Islet precursor cell (in vitro differentiated cells): ENCODE measurements at places on chromosomes 7 and 10.

- DNase-seq = no peak
These were observed 20.2 kb upstream of the SMC3 start for GRCh38 chr10:110547139-110547761.

DNA sequence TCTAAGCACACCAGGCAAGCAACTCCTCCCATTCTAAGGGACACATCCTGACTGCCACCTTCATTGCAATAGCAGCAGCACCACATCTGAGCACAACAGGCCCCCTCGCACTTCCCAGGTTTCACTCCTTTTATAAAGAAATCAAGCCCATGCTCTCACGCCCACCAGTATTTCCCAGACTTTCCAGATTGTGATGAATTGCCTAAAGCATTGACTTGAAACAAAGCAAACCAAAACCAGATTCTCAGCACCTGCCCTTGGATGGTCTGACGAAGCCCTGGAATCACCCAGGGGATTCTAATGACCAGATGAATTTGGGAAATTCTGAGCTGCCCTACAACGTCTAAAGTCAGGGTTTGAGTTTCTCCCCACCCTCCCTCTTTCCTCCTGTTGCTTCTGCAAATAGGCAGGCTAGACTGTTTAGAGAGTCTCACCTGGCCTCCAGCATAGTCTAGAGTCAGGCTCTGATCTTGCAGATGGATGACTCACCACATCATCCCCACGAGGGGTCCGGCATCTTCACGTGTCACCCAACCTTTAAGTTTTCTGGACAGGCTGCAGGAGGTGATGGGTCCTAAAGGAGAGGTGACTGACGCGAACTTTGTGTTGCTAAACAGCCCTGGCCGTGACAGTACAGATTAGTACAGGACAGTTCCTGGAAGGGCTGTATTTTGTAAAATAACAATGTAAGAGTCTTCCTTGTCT lies 198.0 kb downstream of the SKIDA1 start:
- DNase-seq = peak; percentile 90

DNA sequence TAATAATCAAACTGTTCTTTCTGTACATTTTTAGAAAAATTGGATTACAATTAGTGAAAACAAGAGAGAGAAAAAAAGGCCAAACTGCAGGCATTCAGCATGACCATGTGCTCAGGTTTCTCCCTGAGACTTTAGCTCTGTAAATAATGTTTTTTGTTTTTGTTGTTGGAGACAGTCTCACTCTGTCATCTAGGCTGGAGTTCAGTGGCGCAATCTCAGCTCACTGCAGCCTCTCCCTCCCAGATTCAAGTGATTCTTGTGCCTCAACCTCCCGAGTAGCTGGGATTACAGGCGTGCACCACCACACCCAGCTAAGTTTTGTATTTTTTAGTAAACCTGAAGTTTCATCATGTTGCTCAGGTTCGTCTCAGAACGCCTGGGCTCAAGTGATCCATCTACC lies 23.0 kb downstream of the BZW2 start:
- DNase-seq = no peak

DNA sequence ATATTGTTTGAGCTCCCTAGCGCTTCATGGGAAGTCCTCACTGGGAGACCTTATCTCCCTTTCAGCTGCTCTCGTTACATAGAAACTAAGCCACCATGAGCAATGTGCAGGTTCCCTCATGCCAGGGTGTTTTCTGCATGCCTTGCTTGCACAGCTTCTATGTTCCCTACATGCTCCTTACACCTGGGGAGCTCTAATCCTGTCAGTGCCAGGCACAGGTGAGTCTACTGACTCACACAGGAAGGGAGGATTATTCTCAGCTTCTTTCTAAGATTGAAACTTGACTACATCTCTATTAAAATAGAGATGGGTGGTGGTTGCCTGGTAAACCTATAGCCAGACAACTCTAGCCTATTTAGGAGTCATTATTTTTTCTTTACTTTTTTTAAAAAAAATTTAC lies 375.7 kb upstream of the CDC14C start:
- no peak for DNase-seq

DNA sequence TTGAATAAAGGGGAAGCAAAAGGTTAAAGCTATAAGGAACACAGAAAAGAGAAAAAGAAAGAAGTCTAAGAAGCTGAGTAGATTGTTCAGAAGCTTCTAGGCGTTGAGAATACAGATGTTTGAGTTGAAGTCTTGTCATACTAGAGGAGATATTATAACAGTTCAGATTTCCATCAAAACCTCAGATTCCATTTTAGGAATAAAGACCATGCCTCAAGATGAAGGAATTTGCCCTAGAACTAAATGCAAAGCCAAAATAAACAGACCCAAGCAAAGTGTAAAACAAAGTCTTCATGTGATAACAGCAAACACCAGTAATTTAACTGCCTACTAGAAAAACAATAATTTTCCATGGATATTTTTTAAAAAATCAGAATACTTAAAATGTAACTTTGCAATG lies 476.5 kb upstream of the POT1 start:
- DNase-seq = no peak

- DNase-seq = no peak
These were observed 24.7 kb downstream of the ANTXRL start for GRCh38 chr10:46311501-46311951.

GRCh38 chr10:121661451-121661851 lies 63.2 kb upstream of the FGFR2 start:
- DNase-seq = no peak

- DNase-seq = peak; percentile 94
These were observed 15.8 kb upstream of the CAMK1D start for GRCh38 chr10:12333380-12334185.

DNA sequence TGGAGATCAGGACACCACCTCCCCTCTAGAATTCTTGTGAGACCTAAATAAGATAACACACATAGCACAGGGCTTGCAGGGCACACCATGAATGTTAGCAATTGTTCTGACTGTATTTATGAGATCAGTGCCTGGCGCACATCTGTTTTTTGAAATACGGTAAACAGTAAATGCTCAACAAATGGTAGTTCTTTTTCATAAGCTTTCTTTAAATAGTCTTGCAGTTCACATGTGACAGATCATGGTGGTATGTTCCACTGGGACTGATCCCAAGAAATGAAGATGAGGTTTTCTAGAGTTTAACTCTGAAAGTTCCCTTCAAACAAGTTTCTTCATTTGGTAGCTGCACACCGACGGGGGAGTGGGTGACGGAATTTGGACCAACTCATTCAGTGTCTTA lies 34.8 kb downstream of the CREB5 start:
- DNase-seq = no peak

DNA sequence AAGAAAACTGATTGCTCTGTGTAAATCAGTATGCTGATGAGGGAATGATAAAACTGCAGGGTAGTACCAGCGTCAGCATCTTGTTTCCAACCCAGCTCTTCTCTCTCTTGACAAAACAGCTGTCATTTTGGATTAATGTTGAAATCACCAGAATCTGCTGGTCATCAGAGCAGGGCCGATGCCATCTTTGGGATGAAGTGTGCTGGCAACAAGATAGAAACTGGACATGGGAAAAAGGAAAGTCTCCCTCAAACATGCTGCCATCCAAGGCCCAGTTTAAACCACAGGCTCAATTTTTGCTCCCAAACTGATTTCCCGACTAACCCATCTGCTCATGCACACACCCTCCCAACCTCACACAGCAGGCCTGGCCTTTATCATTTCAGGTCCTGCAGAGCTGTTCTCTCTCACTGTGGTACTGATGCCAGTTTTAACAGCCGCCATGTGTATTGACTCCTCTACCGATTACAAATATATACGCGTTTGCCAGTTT lies 285.2 kb downstream of the AUTS2 start:
- no peak for DNase-seq

DNA sequence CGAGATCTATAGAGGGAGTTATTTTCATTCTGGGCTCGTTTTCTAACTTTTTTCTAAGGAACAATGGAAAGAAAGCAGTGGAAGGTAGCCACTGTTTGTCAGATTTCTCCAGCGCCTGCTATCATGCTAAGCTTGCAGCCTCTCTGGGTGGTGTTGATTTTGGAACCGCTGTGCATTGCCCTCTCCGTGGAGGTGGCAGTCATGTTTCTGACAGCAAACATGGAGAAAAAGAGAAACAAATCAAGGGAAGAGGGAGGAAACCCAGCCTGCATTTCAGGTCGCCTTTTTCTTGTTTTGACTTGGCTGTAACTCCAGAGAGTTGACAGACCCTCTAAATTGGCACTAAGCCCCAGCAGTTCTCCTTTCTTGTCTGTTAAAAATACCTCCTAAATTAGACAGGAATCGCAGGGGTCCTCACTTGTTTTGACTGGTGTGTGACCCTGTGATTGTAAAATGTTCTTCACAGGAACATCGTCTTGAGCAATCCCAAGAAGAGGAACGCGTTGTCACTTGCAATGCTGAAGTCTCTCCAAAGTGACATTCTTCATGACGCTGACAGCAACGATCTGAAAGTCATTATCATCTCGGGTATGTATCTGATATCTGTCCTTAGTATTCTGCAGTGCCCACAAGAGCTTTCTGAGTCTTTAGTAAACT lies 4.8 kb downstream of the ECHDC3 start:
- no peak for DNase-seq

DNA sequence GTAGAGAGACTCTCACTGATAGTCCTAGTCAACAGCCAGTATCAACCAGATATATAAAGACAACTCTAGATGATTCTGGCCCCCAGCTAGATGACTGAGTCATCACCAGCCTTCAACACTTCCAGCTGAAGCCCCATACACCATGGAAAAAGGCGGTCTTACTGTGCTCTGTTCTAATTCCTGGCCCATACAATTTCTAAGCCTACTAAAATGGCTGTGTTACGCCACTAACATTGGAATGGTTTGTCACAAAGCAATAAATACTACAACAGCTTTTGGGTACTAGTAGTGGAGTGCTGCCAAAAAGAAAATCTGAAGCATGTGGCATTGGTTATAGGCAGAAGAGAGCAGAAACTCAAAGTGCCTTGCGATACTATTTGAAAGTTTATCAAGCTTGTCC lies 13.0 kb upstream of the TES start:
- no peak for DNase-seq

GRCh38 chr10:69457771-69458237 lies 6.5 kb downstream of the TSPAN15 start:
- no peak for DNase-seq
